ENCODE measurements at places on chromosomes 6 and 20.

GRCh38 chr6:169752074-169752623 is 727 bp downstream of the ERMARD start:
- DNase-seq = no peak

DNA sequence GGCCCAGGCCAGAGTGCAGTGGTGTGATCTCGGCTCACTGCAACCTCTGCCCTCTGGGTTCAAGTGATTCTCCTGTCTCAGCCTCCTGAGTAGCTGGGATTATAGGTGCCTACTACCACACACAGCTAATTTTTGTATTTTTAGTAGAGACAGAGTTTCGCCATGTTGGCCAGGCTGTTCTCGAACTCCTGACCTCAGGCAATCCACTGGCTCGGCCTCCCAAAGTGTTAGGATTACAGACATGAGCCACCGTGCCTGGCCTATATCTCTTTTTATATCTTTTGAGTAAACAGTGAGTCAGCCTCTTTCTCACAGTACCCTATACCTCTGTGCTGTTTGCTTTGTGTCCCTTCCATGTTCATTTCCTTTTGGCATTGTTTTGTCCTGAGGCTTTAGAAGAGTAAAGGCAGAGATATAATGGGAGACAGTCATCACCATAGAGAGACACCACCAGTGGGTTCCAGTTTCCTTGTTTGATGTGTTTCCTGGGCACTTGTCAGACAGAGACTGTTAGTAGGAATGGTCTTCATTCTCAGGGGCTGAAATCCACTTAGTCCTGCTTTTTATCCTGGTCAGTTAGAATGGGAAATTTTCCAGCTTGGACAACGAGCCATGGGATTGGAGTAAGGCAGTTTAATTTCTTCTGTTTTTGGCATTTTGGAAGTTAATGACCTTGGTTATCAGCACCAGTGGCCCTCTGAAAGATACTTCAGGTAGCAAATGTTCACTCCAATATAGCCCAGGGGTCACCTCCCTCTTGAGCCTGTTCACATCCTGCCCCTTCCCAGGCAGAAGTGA is 32.2 kb upstream of the ASXL1 start:
- DNase-seq = no peak

GRCh38 chr6:151025076-151025475 is 159.6 kb downstream of the MTHFD1L start:
- no peak for DNase-seq

- DNase-seq = no peak
These were observed 396 bp downstream of the RNASET2 start for GRCh38 chr6:166955865-166956443.

- DNase-seq = no peak
These were observed 117.2 kb downstream of the IPCEF1 start for GRCh38 chr6:154239392-154239791.

DNA sequence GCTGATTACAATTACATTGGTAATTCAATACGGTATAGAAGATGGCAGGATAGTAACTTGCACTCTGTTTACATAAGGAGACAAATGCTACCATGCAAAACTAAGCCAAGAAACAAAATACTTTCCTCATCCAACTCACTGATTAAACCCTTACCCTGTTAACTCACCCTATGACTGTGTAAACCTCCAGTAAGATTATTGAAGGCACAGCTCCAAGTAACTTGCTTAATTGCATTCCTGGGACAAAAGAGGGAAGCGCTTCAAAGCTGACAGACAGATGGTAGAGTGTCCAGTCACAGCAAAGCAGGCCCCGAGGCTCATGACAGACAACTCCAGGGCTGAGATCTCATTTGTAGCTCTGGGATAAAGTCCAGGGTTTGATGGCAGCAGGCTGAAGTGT is 6.9 kb upstream of the KIF16B start:
- DNase-seq = no peak

- no peak for DNase-seq
These were observed 127.0 kb downstream of the CEBPB start for GRCh38 chr20:50317609-50318008.
